ENCODE measurements at places on chromosomes 7 and 10.
A peak's percentile ranks its signal among the peaks of the same experiment; 100 is the strongest.

- no peak for DNase-seq
These were observed 164.6 kb upstream of the KCND2 start for GRCh38 chr7:120108376-120108775.

DNA sequence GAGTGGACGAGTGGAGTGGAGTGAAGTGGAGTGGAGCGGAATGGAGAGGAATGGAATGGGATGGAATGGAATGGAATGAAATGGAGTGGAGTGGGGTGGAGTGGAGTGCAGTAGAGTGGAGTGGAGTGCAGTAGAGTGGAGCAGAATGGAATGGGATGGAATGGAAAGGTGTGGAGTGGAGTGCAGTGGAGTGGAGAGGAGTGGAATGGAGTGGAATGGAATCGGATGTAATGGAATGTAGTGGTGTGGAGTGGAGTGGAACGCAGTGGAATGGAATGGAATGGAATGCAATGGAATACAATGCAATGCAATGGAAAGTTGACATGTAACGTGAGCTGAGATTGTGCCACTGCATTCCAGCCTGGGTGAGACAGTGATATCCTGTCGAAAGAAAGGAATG lies 46.4 kb downstream of the ZNF716 start:
- no peak for DNase-seq

- DNase-seq: no peak
These were observed 3.0 kb downstream of the AFAP1L2 start for GRCh38 chr10:114401195-114401791.

- DNase-seq: no peak
These were observed 173.1 kb upstream of the AGR3 start for GRCh38 chr7:17054836-17055235.

- no peak for DNase-seq
These were observed 320.6 kb downstream of the GATA3 start for GRCh38 chr10:8375137-8375536.

- DNase-seq: no peak
These were observed 83.3 kb downstream of the PLXNA4 start for GRCh38 chr7:132492823-132493445.

- peak; percentile 19 for DNase-seq
These were observed 162.6 kb downstream of the UBE2H start for GRCh38 chr7:129790136-129790535.

GRCh38 chr10:110525349-110526260 lies 27.9 kb downstream of the DUSP5 start:
- no peak for DNase-seq

DNA sequence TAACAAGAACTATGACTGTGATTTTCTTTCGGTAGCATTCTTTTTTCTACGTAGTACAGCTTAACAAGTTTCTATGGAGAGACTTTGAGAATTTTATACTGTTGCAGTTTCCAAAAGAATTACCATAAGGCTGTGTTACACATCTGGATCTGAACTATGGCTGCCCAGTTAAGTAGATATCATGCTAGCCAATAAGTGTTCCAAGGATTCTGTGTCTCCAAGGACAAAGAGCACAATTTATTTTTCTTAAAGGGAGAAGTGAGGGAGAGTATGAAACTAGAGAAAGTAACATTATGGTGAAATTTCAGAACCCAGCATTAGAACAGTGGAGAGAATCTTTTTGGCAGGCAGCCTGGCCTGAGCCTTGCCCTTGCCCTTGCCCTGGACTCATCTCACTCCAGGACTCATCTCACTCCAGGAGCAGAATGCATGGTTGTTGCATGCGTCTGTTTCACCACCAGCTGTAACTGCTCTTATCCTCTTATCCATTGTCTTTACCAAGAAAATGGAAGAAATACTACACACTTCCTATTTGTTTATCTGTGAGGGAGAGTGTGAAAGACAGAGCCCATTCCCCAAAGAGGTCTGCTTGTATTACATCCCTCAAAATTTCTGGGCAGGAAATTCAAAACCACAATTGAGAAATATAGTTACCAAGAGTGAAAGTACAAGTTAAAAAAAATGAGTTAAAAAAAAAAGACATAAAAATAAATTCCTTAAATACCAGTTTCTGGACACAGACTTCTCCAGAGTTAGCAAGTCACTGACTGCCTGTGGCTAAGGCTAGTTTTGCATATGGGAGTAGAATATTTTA lies 1067.5 kb downstream of the NRG3 start:
- DNase-seq: no peak

DNA sequence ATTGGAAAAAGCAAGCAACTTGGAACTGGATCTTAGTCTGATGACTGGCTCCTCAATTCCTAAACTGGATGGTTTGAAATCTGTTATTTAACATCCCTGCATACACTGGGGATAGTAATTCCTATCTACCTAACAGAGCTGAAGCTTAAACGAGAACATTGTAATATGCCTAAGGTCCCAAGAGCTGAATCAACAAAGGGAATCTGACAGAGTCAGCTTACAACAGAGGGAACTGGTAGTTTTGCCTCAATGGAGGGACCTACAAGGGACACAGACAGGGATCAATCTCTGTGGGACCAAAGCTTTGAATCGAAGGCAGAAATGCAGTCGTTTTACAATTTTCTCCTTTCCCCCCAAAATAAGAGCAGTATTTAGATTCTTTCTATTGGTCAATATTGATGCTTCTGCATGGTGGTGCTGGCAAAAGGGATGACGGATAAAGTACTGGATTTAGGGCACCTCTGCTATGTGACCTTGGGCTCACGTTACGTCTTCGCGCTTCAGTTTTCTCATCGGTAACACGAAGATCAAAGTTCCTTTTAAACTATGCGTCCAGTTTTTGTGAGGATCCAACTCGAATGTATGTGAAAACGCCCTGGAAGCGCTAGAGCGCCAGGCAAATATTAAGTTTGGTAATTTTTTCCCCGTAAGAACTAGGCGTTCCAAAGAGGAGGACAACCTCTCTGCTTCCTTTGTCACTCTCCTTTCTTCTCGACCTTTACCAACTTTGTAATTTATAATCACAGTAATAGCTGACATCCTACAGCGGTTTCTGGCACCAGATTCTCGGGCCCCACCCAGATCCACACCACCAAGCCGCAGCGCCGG lies 1.1 kb downstream of the ACTR1A start:
- no peak for DNase-seq

- no peak for DNase-seq
These were observed 29.3 kb downstream of the SPAG6 start for GRCh38 chr10:22374489-22375126.

GRCh38 chr10:70227548-70228320 lies 5.5 kb downstream of the PPA1 start:
- no peak for DNase-seq

DNA sequence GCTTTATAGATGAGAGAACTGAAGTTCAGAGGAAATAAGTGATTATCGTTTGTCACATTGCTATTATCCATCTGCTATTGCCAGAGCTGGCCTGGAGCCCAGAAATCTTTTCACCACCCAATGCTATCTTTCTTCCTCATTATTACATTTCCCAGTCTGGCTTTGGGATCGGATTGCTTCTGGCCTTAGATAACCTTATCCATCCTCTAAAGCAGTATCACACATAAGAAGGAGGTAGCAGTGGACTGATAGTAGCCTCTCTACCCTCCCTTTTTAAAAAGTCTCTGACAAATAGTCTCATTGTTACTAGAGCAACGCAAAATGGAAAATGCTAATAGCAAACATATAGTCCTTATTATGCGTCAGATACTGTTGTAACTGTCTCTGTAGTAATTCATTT lies 1.3 kb upstream of the CLDN12 start:
- no peak for DNase-seq

DNA sequence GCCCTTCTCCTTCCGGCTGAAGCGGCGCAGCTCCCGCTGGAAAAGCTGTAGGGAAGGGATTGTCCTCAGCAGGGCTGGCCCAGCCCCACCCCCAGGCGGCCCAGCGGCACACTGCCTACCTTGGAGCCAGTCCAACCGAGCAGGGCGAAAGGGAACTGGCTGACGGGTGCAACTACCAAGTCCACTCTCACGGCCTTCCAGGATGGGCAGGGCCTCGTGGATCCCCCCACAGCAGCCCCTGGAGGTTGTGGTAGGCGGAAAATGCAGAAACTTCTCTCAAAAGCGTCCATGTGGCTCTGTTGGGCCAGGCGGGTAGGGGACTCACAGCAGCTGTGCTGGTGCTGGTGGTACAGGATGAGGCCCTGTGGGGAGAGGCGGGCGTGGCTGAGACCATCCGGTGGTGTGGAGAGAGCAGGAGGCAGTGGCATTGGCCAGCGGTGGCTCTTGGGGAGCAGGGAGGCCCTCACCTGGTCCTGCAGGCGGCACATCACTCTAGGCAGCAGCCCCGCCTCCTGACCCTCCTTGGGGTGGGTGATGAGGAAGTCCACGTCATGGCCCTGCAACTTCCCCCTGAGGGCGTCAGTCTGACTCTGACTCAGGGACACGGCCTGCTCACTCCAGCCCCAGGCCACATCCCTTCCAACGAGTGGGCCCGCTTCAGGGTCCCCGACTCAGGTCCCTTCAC lies 8.4 kb upstream of the PGAM2 start:
- no peak for DNase-seq

DNA sequence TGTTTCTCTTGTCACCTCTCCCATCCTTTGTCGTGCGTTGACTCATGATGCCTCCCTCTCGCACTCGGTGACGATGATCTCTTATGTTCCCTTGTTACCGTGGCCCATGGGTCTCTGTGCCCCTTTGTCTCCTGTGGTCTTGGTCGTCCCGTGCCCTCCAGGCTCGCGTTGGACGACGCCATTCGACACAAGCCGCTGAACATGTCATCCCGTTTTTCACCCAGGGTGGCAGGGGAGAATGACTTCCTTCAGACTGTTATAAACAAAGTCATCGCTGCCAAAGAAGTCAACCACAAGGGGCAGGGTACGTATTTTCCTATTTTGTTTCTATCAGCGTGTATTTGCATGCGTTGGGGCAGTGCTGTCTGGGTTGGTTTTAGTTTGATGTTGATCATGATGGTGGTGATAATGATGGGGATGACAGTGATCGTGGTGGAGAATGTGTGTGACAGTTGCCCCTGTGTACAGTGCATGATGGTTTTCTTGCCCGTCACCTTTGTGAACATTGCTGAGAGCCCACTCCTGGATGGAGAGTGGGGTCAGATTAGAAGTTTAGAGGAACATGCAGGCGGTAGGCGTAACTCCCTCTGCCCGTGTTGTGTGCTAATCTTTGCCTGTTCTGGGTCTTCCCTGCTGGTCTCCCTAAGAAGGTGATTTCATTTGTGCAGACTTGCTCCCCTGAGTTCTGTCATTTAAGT lies 107.0 kb downstream of the DOCK1 start:
- DNase-seq: no peak

DNA sequence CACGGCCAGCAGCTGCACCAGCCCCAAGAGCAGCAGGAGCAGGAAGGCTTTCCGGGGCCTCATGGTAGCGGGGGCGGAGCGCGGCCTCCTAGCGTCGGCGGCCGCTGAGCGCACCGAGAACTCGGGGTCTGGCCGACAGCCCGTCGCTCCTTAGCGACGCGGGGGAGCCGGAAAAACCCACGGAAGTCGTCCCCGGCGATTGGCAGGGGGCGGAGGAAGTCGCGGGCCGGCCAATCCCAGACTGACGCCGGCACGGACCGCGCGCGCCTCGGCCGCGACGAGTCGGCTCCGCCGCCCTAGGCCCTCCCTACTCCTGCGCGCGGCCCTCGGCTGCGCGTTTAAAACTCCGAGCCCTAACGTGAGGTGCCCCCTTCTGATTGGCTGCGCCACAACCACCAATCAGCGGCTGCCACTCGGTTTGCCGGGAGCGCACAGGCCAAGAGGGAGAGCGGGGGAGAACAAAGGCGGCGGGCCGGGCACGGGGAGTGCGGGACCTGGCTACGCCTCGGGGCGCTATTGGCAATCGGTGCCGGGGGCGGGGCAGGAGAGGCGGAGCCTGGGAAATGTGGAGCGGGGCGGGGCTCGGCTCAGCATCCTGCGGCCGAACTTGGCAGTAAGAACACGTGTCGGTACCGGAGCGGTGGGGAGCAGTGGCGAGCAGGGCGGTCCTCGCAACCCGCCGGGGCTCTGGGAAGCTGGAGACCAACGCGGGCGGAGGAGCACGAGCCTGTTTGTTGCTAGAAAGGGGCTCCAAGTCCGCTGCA lies at the start of gene PDIA4:
Gene PDIA4 (minus strand): TSS at position 160 of the 764 bp plus-strand sequence. CDS start 97 bp downstream, at position 63.
- DNase-seq: peak; percentile 92

DNA sequence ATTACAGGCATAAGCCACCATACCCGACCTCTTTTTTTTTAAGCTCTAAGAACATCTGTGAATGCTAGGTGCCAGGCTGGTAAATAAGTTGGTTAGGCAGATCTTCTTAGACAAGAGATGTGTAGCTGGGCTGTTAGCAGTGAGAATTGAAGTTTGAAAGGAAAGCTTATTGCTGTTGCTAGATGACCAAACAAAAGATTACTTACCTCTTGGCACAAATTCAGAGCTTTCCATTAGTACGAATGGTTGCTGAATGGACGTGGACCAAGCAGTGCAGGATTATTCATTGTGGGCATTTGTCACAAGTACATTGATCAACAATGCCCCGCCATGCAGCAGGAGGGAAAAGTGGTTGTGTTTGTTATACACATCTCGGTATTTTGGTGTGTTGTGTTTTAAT lies 131.2 kb downstream of the GFRA1 start:
- DNase-seq: no peak

GRCh38 chr10:32846974-32847373 lies 111.1 kb downstream of the ITGB1 start:
- DNase-seq: no peak

DNA sequence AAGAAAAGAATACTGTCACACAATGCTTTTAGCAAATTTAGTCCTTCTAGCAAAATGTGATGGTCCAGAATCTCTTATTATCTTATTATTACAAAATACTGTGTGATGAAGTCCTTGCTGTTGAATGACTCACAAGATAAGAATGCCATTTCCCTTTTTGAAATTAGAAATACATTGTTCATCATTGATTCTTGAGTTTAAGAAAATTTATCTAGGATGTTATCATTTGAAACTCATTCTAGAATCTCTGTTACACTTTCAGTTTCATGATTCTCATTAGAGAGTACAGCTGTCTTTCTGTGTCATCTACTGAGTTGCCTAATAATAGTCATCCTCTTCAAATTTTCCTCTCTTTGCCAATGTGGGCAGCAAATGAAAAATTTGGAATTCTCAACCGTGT lies 9.6 kb downstream of the ZKSCAN5 start:
- no peak for DNase-seq

DNA sequence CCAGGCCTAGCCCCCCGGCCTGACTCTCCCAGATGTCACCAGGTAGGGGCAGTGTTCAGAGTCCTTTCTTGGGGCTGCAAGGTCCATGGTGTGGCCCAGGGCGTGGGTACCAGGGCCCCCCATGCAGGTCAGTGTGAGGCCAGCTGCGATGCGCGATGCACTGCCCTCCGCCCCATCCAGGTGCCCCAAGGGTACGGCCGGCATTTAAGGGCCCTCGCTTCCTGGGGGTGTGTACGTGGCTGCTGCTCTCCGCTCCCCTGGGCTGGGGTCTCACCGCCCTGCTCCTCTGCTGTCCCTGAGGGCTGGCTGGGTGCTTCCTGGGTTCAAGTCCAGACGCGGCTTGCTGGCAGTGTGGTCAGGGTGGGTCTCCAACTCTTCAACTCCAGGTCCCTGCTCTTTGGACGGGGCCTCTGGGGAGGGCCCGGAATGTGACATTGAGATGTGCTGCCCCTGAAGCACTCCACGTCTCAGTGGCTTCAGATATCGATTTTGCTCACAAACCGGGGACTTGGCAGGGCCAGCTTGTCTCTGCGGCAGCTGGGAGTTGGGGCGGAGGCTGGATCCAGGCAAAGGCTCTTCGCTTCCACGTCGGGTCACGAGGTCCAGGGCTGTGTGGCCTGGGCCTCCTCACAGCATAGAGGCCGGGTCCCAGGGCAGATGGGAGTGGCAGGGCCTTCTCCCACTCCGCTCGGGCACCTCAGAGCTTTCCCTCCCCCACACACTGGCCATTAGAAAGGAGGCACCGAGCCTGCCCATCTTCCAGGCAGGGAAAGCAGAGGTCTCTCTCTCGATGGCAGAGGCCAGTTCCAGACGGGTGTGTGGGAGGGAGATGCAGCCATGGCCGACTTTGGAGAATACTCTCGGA lies 93.2 kb downstream of the UNCX start:
- no peak for DNase-seq

Data from AG04449 (cell line).